ENCODE measurements at places on chromosomes 7 and 10.
A peak's percentile ranks its signal among the peaks of the same experiment; 100 is the strongest.

DNA sequence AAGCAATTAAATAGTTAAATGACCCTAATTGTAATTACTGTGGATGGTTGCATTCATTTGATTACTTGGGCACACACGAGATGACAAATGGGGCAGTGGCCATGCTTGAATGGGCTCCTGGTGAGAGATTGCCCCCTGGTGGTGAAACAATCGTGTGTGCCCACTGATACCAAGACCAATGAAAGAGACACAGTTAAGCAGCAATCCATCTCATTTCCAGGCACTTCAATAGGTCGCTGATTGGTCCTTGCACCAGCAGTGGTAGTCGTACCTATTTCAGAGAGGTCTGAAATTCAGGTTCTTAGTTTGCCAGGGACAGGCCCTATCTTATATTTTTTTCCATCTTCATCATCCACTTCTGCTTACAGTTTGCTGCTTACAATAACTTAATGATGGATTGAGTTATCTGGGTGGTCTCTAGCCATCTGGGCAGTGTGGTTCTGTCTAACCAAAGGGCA, 8.3 kb downstream of the PCBD1 start:
- DNase-seq, result peak; percentile 58

DNA sequence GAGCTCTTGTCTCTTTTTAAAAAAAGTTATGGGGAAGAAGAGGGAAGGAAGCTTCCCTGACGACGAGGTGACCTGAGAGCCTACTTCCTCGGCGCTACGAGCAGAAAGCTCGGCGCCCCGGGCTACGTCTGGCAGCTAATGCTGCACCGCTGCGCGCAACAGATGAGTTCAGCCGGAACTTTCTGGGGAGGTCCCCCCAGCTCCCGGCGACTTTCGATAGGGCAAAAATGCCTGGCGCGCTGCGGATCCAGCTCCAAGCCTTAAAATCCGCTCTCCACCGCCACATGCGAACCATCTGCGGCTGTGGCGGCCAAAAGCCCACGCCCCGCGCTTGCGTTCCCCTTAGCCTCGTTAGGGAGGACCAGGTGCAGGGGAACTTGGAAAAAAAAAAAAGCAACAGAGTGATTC, 621 bp downstream of the P4HA1 start:
- peak; percentile 30 for DNase-seq

- no peak for DNase-seq
These were observed 6.9 kb upstream of the SORBS1 start for GRCh38 chr10:95567903-95568630.

DNA sequence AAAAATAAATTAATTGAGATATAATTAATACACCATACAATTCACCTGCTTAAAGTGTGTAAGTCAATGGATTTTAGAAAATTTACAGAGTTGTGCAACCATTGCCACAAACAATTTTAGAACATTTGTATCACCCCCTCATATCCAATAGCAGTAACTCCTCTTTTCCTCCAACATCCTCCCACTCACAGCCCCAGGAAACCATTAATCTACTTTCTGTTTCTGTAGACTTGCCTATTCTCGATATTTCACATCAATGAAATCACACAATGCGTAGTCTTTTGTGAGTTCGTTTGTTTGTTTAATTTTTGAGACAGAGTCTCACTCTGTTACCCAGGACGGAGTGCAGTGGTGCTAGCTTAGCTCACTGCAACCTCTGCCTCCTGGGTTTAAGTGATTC, 13.7 kb upstream of the HERC4 start:
- no peak for DNase-seq

GRCh38 chr10:13400196-13400965, 52.3 kb upstream of the SEPHS1 start:
- no peak for DNase-seq

GRCh38 chr7:18086165-18087025, 58.7 kb upstream of the PRPS1L1 start:
- DNase-seq, result no peak

DNA sequence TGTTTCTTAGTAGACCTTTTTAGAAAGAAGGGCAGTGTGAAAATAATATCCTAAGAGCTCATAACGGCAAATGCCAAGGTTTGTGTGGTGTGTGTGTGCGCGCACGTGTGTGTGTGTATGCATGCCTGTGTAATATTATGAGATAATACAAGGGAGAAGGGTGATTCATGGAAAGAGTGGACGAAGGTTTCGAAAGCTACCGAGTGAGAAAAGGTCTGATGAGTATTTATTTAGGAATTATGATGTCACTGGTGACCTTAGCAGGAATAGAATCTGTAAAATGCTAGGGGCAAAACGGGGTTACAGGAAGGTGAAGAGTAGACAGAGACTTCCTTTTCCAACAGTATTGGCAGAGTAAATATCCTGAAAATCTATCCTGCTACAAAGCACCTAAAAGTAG, 107.3 kb downstream of the AHR start:
- no peak for DNase-seq

DNA sequence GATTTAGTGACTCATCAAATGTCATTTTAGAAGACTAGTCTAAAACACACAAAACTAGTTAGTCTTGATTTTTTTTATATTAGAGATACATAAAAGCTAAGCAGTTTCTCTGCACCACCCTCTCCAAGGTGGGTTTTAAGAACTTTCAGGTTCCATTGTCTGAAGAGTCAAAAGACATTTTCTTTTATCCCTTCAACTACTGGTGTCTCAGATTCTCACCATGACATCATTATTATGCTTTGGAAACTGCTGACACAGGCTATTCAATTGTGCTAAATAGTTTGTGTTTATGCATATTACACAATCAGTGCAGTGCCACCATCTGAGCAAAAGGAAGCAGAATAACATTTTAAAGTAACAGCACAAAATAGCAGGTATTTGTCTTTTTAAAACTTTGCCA, 52.2 kb downstream of the IGF2BP3 start:
- DNase-seq, result no peak

GRCh38 chr10:85917601-85918000, 449.0 kb downstream of the GRID1 start:
- no peak for DNase-seq

- no peak for DNase-seq
These were observed 62.0 kb downstream of the FAM13C start for GRCh38 chr10:59300386-59300785.

DNA sequence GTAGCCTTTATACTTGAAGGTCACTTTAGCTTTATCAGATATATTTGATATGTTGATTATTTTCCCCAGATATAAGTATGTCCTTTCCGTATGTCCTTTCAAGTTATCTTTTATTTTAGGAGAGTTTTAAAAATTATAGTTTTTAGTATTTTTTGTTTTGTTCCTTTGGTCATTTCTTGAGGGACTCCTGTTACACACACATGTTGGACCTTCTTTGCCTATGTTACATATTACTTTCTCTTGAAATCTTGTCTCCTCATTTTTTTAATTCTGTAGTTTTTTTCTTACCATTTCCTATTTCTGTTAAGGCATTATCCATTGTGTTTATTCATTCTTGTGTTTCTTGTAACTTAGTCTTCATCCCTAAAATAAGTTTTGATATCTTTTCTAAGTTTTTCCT, 23.9 kb downstream of the GLCCI1 start:
- no peak for DNase-seq

DNA sequence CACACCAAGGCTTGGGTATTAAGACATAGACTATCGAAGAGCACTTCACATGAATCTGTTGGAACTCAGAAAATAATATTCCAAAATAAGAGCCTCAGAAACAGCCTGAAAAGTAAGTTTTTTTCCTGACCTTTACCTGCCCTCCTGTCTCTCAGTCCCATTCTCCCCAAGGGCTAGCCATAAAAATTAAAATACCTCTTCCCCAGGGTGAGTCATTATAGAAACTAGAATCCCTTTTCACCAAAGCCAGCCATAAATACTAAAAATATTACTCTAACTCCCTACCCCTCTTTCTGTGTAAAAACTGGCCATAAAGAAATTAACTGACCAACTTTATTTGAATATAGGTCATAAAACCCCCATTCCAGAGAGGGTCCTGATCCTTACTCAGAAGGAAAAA, 87.9 kb upstream of the TMEM106B start:
- no peak for DNase-seq

DNA sequence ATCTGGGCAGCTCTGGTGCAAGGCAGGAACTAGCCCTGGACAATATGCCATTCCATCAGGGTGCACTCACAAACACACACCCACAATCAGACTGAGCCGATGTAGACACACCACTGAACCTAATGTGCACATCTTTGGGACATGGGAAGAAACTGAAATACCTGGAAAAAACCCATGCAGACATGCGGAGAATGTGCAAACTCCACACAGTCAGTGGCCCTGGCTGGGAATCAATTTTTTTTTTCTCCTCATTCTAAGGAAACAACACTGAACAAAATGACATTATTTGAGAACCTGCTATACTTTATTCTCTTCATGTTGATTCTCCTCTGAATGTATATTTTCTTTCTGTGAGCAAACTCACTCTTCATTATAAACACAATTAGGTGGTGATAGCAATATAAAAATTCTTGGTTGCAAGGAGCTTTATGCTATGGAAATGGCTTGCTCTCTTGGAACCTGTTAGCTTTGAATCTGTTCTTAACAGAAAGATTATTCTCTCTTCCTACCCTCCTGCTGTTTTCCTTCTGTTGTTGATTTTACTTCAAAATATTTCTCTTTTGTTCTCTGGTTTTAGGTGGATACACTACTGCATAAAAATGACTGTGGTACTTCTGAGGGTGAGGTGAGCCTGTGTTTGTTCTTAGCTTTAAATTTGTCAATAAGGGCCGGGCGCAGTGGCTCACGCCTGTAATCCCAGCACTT, 33.0 kb upstream of the MICU1 start:
- DNase-seq, result no peak

- no peak for DNase-seq
These were observed 481 bp upstream of the NPM3 start for GRCh38 chr10:101783736-101784118.

DNA sequence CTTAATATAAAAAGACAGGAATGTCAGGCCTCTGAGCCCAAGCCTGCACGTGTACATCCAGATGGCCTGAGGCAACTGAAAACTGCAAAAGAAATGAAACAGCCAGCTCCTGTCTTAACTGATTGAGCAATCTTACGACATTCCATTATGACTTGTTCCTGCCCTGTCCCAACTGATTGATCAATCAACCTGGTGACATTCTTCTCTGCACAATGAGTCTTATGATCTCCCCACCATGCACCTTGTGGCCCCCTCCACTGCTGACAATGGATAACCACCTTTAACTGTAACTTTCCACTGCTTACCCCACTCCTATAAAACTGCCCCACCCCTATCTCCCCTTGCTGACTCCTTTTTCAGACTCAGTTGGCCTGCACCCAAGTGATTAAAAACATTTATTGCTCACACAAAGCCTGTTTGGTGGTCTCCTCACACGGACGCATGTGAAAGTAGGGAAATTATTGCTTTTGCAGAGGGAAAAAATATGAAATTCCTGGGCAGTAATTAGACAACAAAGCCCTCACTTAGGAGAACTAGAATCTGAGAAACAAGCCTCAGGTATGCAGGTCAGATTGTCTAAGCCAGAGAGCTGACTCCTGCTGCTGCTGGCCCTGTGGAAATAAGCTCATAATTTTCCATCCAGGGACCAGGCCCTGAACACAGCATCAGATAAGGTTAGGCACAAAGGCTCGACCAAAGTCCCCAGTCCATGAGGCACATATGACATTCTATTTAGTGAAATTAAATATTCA, 5.3 kb downstream of the CYP3A7 start:
- no peak for DNase-seq

GRCh38 chr10:71921324-71922027, 42.7 kb upstream of the CHST3 start:
- DNase-seq, result no peak

GRCh38 chr7:99489235-99489634, 10.8 kb downstream of the ZNF394 start:
- no peak for DNase-seq

DNA sequence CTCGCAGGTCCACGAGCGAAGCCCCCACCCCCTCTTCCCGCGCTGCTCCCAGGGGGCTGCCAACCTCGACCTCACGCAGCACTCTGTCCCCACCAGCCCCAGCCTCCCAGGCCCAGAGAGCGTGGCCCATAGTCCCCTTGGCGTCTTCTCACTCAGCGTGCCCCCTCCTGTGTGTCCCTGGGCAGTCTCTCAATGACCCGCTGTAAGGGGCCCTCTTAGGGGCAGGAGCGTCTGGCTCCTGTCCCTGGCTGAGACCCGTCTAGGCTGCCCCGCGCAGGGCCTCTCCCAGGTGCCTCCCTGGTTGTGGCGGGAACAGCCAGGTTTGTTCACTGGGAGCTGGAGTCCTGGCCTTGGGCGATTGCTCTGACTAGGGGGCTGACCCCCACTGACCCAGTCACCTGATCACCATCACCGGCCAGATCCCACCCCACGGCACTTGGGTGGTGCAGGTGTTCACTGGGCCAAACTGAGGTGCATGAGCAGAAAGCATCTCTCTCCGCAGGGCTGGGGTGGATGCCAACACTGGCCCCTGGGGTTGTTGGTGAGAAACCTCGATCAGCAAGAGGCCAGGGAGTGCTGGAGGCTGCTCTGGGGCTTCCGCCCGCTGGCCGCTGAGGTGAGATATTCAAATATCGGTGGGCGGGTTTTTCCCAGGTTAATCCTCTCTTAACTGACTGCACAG, 12.6 kb upstream of the WDFY4 start:
- no peak for DNase-seq

- DNase-seq, result no peak
These were observed 206.8 kb downstream of the TPK1 start for GRCh38 chr7:144629011-144629410.

DNA sequence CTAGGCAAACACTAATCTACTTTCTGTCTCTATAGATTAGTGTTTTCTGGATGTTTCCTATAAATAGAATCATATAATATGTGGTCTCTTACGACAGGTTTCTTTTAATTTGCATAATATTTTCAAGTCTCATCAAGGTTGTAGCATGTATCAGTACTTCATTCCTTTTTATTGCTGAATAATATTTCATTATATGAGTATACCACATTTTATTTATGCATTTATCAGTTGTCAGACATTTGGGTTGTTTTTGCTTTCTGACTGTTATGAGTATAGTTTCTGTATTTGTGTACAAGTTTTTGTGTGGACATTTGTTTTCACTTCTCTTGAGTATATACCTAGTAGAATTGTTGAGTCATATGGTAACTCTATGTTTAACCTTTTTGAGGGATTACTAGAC, 48.2 kb downstream of the SHOC2 start:
- no peak for DNase-seq

DNA sequence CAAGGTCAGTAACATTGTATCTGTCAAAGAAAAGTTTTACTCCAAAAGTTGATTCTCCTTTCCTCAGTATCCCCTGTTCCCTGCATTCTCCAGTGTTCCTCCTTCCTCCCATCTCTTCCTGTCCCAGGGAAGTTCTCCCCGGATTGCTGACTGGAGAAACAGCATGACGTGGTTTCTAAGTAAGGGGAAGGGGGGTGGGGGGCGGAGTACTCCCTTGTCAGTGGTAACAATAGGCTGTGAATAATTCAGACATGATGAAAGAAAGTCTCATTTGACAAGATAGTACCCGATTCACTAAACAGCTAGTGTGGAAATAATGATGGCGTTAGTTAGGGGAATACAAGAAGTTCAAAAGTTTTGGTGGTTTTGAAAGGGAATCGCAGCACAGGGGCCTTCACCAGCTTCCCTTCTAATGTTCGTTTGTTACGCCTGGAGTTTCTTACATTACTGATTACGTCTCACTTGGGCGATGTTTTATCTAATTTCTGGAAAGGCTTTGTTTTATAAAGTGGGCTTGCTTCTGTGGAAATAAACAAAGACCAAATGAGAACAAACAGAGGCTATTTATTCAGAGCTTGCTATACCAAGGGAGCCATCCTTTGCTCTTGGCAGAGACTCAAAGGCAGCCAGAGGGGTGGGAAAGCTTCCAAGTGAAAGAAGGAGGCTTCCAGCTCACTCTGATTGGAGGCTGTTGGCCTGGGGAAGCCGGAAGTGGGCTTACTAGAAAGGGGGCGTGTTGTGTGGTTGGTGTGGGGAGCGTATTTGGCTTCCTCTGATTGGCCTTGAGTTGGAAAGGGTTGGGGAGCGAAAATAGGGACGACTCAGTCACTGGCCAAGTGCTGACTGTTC, 453.7 kb downstream of the SDK1 start:
- DNase-seq, result no peak

Data from activated CD8-positive, alpha-beta memory T cell treated with anti-CD3 and anti-CD28 coated beads for 1 hour (primary cell).